CD4-positive, alpha-beta T cell treated with Interleukin-4 for 1 hour (primary cell): ENCODE measurements at places on chromosomes 7 and 10.

- no peak for DNase-seq
Observed at GRCh38 chr7:82382276-82382675, 61.3 kb downstream of the CACNA2D1 start.

DNA sequence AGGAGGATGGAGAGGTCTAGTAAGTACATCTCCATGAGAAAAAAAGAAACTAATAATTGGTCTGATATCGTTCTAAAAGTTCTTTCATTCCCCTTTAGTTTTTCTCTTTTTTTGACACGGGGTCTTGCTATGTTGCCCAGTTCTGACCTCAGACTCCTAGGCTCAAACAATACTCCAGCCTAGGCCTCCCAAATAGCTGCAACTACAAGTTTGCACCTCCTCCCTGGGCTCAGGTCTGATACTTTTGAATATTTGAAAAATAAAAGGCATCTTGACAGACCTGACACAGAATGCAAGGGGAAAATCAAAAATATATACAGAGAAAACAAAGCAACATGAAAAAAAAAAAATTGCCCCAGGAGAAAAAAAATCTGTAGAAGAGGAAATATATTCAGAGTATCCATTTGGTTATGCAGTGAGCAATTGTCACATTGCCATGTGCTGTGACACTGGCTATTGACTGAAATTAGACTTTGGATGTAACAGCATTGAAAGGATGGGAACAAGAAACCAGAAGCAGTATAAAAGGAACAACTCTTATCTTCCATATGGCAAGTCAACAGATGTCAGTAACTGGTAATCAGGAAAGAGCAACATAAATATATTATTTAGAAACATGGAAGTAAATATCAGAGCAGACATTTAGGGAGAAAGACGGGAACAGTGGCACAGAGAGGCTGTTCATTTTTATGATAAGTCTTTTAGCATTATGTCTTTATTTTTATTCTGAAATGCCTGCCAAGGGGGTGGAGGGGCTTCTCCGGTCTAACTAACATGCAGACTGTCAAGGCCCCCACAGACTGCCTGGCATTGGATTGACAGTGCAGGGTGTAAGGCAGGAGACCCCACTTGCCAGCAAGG is 408.4 kb downstream of the PARD3 start:
- no peak for DNase-seq

- no peak for DNase-seq
Observed at GRCh38 chr7:29377718-29378117, 183.1 kb downstream of the CHN2 start.

GRCh38 chr10:45553613-45554012 is 119.0 kb downstream of the ZFAND4 start:
- no peak for DNase-seq

DNA sequence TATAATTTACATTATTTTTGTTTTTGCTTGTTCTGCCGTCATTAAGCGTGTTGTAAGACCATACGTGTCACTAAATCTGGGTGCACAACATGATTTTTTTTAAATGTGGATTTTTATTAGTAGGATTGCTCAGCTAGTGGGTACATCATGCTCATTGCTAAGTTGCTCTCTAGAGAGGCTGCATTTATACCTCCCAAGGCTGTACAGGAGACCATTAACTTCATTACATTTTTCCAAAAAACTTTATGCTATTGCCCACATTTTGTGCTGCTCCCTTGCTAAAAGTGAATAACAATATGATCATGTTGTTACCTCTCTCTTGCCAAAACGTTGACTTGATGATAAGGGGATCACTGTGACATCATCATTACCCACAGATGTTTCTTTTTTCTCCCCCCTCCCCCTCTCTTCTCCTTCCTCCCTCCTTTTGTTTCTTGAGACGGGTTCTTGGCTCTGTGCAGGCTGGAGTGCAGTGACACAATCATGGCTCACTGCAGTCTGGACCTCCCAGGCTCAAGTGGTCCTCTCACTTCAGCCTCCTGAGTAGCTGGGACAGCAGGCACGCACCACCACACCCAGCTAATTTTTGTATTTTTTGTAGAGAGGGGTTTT is 65.1 kb downstream of the BMPR1A start:
- DNase-seq: no peak

GRCh38 chr10:1858547-1858946 is 121.2 kb upstream of the ADARB2 start:
- no peak for DNase-seq

DNA sequence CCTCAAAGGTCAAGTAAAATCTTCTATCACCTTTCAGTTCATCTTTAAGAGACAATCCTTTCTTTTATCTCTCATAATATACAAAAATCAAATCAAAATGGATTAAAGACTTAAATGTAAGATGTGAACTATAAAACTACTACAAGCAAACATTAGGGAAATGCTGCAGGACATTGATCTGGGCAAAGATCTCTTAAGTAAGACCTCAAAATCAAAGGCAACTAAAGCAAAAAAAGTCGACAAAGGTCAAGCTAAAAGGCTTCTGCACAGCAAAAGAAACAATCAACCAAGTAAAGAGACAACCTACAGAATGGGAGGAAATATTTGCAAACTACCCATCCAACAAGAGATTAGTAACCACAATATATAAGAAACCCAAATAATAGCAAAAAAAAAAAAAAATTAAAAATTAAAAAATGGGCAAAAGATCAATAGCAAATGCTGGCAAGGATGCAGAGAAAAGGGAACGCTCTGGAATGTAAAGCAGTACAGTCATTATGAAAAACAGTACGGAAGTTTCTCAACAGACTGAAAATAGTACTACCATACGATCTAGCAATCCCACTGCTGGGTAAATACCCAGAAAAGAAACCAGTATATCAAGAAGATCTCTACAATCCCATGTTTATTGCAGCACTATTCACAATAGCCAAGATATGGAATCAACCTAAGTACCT is 41.7 kb downstream of the TNPO3 start:
- no peak for DNase-seq
